NCI-H524 (cell line): ENCODE measurements at places on chromosomes 4 and X.

- peak; percentile 63 for DNase-seq
Measured at GRCh38 chrX:19343085-19343534, 617 bp upstream of the PDHA1 start.

GRCh38 chr4:7705593-7705992 is 234.1 kb downstream of the AFAP1 start:
- DNase-seq: no peak

DNA sequence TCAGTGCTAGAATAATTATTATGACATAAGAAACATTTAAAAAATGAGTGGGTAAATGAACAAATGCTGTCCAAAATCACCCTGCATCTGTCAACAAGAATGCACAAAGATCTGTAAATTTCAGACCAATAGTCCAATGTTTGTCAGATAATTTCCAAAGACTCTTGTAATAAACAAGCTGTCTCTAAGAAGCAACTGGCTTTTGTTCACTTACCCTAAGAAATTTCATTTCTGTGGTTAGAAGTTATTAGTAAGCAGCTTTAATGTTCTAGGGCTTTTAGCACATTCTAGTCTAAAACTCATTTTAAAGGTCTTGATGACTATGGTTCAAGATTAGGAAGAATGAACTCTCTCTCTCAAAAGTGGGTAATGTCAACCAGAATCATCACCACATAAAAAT is 560.3 kb upstream of the SMIM31 start:
- DNase-seq: no peak

DNA sequence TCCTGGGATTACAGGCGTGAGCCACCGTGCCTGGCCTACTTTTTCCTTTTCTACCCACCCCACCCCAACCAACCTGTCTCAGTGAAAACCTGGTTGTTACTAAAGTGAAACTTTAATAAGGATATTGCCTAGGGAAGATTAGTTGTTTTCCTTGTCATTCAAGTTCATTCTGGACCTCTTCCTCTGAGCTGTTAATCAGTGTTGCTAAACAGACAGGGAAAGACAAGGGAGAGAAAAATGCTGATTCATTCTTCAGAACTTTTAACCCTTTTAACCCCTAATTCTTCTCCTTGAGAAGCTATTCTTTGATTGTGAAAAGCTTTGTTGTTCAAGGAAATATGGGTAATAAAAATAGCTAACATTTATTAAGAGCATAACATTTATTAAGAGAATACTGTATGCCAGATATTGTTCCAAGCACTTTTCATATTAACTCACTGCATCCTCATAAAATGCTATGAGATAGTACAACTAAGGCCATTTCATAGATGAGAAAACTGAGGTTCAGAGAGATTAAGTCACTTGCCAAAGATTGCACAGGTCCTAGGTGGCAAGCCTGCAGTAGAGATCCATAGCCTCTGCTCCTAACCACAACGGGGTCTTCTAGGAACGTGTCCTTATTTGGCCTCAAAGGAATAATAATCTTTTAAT is 34.8 kb downstream of the OSTC start:
- DNase-seq: no peak

DNA sequence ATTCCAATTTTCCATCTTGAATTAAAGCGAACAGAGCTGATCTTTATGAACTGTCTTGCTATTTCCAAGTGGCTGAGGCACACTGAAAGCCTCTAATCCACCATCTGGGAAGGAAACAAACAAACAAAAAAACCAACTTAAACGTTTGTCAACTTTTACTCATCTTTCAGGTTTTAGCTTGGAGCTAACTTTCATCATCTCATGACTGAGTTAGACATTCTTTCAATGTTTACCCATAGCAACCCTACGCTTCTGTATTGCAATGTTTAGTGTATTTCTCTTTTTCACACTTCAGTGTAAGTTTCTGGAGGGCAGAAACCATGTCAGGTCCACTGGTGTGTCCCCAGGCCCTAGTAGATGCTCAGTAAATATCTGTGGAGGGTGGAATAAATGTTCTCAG is 343.8 kb downstream of the GBA3 start:
- DNase-seq: no peak
